Fibroblast of skin of right biceps (primary cell): ENCODE measurements at places on chromosomes 2 and 18.

DNA sequence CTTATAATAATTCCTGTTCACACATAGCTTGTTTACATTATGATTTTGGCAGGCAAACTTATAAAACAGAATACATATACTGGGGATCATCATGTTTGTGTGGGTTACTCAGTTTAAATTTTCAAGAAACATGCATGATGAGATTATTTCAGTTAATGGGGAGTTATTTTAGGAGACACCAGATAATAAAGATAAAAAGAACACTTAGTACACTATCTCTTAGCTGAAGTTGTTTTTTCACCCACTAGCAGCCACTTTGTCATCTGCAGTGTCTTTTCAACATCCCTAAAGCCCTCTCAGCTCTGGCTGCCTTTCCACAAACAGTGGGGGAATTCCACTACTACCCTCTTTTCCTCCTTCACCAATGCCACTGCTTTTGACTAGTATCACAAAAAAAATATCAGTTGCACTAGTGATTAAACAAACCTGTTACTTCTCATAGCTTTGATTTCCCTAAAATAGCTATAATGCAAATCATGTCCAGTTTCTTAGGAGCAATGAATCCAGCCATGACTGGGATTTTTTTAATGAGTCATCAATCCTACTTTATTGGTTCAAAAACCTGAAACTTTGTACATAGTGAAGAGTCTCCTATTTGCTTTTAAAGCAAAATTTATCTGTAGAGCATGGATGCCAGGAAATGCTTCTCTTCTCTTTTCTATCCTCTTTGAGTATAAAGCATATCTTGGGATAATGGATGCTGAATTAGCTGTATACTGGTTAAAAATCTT, 156.7 kb upstream of the TFPI start:
- no peak for DNase-seq

GRCh38 chr2:181130686-181131085, 150.3 kb downstream of the UBE2E3 start:
- DNase-seq, result peak; percentile 15

DNA sequence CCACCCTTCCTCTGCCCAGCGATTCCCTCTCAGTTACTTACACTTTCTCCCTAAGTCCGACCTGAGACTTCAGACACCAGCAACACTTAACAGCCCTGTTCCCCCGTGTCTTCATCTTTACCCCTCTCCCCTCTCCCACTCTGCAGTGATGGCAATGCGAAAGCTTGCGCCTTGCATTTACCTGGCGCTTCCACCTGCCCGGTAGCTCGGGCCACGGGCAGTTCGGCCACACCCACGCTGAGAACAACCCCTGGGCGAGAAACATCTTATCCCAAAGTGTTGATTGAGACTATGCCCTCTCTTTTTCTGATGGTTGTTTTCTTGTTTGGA, 558 bp downstream of the DNAJC10 start:
- DNase-seq, result peak; percentile 10

DNA sequence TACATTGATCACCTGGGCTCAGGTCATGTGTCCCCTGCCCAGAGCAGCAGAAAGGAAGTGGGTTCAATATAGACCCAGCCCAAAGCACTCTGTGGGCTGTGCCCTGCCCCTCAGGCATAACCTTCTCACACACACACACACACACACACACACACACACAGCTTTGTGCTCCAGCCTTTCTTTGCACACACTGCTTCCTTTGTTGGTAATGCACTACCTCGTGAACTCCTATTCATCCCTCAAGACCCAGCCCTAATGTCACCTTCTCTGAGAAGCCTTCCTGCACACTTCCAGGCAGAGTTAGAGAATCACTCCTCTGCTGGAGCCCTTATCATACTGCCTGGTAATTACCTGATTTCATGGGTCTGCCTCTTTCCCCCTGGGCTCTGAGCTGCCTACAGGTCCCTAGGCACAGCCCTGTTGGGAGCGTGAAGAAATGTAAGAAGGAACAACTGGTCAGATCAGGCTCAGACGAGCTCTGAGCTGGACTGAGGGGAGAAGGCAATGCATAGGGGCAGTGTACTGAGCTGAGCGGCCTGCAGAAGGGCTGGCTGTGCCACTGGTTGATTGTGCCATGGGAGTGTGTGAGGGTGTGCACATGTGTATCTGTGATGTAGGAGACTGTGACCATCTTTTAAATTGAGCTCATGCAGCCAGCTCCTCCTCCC, 210.3 kb downstream of the GLI2 start:
- no peak for DNase-seq

DNA sequence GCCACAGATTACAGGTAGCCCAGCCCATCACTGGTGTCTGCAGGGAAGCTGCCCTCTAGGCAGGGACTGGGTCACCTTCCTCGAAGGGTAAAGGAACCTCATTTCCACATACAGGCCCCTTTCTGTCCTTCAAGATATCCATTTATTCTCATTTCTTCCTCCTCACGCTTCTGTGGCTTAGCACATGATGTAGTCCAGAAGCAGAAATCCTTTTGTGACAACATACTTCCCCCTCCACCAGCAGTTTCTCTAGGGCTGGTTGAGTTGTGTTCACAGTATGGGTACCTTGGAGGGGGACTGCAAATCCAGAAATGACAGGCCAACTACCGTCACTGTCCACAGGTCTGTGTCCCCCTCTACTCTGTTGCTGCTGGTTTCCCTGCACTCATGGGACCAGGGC, 364.9 kb downstream of the ANAPC1 start:
- no peak for DNase-seq

GRCh38 chr2:85353876-85354285, 447 bp downstream of the RETSAT start:
- peak; percentile 4 for DNase-seq
